Activated CD8-positive, alpha-beta memory T cell treated with anti-CD3 and anti-CD28 coated beads for 1 hour (primary cell): ENCODE measurements at places on chromosomes 13 and 19.

DNA sequence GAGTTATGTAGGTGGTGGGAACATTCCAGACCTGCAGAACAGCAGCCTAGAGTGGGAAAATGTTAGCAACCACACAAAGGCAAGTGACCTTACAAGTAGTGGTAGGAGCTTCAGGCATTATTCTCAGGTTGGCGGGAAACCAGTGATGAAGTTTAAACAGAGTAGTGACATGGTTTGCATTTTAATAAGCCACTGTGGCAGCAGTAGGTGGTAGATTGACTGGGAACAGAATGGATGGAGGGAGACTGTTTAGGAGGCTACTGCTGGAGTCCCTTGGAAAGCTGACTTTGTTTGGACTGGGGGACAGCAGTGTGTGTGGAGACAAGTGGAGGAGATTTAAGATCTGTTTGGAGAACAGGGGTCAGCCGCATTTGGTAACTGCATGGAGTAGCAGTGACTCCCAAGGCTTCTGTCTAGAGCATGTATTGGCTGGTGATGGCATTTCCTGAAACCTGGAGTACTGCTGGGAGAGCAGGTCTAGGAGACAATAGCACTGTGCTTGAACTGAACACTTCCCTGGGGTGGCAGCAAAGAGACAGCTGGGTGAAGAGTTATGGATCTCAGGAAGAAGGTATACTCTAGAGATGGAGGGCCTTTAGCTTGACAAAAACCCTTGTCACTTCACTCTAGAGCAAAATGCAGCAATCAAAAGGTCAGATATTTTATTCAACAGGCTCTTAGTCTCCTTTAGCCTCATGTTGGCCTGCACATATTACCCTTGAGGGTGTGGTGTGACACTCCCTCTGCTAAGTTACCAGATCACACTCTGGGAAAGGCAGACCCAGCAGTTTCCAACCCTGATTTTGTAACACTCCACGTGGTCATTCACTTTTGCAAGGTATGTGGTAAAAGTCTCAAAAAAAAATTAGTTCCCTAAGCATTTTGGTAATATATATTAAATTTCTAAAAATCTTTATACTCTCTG lies 70.3 kb downstream of the DHRS12 start:
- no peak for DNase-seq

DNA sequence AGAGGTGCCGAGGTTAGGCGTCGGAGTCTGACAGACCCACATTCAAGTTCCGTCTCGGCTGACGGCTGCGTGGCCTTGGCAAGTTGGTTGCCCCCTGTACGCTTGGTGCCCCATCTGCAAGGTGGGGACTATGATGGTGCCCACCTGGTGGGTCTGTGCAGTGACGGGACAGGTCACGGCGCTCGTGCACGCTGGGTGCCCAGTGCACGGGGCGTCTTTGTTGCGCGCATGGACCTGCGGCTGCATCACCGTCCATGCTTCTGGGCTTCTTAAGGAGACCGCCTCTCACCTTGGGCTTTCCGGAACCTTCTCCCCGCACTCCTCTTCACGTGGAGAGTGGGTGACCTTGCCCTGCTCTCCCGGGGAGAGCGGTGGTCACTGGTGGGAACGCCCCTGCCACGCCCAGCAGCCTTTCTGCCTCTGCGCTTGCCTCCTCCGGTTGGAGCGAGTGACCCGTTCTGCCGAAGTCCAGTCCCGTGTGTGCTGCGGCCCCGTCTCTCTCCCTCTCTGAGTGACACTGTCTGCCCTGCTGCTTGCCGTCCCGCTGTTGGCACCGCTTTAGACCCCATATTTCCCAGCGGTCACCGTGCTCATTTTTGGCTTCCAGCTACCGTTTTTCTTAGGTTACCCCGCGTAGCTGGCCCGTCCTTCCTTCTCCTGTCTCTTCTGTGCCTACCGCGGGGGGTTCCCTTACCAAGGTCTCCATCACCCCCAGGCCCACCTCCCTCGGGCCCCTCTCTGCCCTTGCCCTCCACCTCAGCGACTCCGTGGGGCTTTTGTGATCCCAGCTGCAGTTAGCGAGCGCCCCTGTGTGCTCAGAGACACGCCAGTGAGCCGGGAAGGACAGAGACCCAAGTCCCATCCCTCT lies 6.4 kb downstream of the ATP11A start:
- no peak for DNase-seq

GRCh38 chr13:50222569-50223332 lies 207.5 kb downstream of the KCNRG start:
- no peak for DNase-seq

GRCh38 chr19:6030214-6030507 lies 52.2 kb upstream of the RANBP3 start:
- DNase-seq = no peak

DNA sequence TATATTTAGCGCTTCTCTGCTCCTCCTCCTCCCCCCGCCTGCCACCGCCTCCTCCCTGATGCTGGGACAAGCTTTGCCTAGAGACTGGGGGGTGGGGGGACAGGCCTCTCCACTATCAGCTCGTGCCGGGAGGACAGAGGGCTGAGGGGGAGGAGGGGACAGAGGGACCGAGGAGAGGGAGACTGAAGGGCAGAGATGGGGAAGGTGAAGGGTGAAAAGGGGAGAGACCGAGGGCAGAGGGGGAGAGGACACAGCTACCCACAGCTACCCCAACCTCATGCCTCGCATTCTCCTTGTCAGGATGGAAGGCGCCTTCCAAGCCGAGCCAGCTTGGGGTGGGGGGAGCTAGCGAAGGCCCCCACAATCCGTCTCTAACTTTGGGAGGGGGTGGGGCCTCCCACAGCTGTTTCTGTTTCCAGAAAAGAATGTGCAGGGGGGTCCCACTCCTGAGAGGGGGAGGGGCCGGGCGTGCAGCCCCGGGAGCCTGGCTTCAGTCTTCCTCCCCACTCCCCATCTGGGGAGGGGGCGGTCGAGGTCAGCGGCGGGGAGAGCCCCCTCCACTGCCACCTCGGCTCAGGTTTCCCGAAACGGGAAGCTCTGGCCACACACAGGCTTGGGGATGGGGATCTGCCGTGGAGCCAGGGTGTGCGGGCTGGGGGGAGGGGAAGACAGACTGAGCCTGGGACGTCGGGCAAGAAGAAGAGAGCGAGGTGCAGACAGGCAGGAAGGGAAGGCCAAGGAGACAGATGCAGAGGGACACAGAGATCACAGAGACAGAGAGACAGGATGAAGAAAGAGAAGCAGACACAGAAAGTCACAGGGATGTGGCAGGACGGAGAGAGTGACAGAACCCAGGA lies 1.6 kb downstream of the DACT3 start:
- DNase-seq = no peak

DNA sequence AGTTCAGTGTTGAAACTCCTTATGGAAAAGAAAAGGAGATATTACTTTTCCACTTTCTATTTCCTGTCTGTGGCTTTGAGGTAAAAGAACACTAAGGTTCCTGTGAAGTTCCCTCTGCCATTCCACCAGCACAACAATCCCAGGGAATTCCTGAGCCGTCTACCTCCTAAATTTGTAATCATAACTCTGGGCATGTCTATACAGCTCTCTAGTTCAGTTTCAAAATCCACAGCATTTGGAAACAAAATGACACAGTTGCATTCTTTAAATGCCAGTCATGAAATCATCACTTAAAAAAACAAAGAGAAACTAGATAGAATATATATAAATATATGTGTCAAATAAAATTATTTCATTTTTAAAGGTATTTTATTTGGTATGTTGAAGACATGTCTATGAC lies 9.0 kb upstream of the THSD1 start:
- no peak for DNase-seq

- no peak for DNase-seq
Observed at GRCh38 chr13:100962585-100962984, 288.0 kb upstream of the TMTC4 start.

DNA sequence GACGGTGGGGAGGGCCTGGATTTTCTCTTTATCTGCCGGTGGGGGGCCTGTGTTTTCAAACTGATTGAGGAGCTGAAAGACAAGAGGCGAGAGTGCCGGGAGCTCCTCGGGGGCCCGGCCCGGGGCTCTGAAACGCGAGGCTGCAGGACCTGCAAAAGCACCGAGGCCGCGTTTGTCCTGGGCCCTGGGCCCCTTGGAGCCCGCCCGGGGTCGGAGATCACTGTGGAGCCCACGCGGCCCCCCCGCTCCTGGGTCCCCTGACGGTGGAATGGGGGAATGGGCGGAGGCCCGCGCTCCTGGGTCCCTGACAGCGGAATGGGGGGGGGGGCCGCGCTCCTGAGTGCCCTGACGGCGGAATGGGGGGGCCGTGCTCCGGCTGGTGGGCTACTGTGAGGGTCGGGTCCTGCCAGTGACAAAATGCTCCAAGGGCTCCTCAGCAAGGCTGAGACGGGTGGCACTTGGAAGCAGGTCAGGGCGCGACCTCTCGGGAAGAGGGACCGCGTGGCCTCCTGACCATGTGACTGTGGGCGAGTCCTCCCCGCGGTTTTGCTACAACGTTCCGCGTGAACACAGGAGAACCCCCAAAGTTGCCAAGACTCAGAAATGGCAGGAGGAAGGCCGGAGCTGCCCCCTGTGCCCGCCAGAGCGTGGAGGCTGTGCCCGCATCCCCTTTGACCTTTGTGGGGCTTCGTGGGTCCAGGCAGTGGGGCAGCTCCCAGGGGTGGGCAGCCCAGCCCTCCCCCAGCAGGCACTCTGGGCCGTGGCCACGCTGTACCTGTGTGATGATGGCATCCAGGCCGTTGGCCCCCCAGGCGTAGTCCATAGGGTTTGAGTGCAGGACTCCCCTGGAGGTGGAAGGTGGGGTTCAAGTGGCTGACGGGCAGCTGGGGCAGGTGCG lies 9.5 kb downstream of the FGF22 start:
- no peak for DNase-seq

DNA sequence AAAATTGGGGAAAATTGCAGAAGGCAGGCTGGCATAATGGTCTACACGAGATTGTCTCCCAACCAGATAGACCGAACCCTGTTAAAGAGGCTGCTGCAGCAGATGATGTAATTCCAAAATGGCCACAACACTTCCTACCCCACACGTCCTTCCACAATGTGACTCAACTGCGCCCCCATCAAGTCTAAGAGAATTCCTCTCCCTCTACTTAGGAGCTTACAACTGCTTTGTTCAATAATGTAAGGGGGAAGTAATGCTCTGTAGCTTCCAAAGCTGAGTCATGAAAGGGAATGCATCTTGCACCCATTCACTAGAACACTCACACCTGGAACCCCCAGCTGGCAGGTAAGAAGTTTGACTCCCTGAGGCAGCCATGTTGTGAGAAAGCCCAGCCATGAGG lies 117.8 kb upstream of the IRS2 start:
- DNase-seq = no peak

DNA sequence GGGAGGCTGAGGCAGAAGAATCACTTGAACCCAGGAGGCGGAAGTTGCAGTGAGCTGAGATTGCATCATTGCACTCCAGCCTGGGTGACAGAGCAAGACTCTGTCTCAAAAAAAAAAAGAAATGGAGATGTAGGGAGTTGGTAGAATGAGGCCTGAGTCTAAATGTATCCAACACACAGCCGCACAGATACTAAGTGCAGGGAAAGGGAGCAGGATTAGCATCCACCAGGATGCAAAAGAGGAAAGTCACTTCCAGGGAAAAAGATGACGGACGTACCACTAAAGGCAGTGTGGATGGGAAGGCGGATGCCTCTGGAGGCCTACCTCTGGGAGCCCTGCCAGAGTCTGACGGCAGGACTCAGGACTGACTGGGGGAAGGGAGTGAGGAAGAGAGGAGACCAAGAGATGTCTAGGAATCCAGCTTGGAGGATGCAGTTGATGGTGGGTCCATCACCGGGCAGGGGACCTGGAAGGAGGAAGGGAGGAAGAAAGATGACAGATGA lies 6.8 kb downstream of the FAM98C start:
- no peak for DNase-seq

DNA sequence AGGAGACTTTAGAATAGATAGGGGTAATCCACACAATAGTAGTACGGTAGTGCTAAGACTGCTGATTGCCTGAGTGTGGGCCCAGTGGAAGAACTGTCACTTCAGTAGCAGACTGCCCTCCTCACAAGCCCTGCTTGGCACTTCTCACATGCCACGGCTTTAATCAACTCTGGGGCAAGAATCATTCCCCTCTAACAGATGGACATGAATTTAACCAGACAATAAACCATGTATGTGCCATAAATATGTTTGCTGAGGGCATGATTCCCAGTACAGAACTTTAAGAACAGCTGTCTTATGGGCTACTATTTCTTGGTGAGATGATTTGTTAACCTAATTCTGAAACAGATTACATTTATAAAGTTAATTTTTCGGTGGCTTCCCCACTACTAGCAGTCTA lies 22.0 kb downstream of the DPY19L3 start:
- DNase-seq = no peak

GRCh38 chr13:58025821-58026220 lies 394.3 kb downstream of the PCDH17 start:
- no peak for DNase-seq
